ENCODE measurements at places on chromosomes 6 and 20.

- no peak for DNase-seq
Observed at GRCh38 chr6:132814716-132815570, 574 bp downstream of the RPS12 start.

- DNase-seq, result peak; percentile 60
Observed at GRCh38 chr20:23637282-23638221, at the start of gene CST3. Gene CST3 (minus strand): TSS chr20:23637955. CDS start chr20:23637862, 93 bp downstream.

GRCh38 chr20:33444797-33445560 is 1.4 kb upstream of the SNTA1 start:
- DNase-seq, result no peak

DNA sequence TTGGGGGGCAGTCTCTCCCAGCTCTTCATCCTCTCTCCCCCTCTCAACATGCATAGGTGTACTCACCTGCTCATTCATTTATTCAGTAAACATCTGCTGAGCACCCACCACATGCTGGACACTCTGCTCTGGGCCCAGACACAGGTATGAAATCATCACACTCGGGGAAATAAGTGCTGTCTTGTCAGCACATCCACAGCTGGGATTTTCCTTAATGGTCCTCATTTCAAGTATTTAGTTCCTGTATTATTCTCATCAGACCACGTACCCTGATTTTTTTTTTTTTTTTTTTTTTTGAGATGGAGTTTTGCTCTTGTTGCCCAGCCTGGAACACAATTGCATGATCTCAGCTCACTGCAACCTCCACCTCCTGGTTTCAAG is 19.4 kb downstream of the RAB5IF start:
- DNase-seq, result no peak

DNA sequence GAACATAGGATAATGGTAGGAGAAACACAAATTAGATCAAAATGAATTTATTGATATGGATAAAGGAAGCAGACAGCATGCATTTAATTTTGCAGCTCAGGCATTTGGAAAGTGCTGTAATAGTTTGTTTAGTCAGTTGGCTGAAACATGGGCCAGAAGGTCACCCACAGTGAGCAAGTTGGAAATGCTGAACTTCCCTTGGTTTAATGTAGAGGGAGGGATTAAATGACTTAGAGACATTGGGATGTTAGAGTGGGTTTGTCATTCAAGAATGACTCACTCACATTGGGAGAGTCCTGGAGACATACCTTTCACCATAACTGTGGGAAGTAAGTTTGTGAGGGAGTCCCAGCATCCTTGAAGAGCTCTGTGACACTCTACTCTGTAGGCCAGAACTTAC is 231.5 kb upstream of the PLCB4 start:
- DNase-seq, result no peak

DNA sequence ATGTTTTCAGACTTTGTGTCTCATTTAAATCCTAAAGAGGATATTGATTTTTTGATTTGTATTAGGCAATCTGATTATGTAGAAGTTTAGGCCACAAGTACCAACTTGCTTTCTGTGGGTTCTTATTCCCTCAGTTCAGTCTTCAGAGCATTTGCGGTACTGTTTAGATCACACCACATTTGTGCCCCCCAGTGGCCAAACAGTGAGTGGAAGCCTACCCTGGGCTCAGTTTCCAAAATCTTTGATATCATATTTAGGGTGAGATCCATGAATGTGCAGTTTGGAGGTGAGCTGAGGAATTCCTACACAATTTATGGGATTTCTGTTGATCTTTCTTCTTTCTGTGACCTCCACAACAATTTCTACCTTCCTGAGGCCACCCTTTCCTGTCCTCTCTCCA is 92.3 kb upstream of the FUT9 start:
- DNase-seq, result no peak

DNA sequence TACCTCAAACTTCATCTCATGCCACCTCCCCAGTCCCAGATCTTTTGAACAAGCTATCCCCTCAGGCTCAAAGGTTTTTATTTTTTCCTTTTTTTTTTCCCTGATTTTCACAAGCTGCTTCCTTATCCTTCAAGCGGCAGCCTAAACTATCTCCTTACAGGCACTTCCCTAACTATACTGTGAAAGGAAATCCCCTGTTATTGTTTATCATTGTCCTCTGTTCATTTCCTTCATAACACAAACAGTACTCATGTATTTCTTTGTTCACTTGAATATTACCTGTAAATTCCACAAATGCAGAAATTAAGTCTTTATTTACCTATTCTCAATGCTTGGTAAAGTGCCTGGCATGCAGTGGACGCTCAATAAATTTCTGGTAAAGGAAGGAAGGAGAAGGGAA is 48.9 kb downstream of the ME1 start:
- DNase-seq, result no peak

- no peak for DNase-seq
Observed at GRCh38 chr6:5237805-5238204, 22.9 kb downstream of the LYRM4 start.

DNA sequence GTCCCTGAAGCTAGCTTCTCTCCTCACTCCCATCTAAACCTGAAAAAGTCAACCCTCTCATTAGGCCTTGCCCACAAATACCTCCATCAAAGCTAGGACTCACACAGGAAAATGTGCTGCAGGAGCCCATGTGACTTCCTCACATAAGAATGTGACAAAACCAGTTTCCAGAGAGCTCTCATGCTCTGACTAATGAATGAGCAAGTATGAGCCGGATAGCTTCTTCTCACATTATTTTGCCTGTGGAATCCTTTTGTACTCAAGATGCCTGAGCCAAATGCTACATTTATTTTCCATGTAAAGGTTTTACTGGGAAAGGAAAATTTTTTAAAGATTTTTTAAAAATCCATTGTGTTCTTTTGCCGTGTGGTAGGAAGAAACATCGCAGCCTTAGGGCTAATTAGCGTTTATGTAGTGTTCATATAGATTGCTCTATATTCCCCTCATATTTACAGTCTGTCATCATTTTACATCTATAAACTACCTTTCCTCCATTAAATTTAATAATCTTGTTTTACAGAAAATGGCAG is 68.6 kb upstream of the CCN6 start:
- peak; percentile 52 for DNase-seq

DNA sequence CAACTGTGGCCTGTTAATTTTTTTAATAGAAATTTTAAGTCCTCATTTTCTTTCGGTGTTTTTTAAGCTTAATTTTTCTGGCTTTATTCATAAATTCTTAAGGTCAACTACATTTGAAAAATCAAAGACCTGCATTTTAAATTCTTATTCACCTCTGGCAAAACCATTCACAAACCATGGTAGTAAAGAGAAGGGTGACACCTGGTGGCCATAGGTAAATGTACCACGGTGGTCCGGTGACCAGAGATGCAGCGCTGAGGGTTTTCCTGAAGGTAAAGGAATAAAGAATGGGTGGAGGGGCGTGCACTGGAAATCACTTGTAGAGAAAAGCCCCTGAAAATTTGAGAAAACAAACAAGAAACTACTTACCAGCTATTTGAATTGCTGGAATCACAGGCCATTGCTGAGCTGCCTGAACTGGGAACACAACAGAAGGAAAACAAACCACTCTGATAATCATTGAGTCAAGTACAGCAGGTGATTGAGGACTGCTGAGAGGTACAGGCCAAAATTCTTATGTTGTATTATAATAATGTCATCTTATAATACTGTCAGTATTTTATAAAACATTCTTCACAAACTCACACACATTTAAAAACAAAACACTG is 10.1 kb downstream of the HFE start:
- DNase-seq, result peak; percentile 20

- no peak for DNase-seq
Observed at GRCh38 chr6:72972579-72972978, 252.7 kb downstream of the KHDC1L start.

- DNase-seq, result no peak
Observed at GRCh38 chr6:101876431-101876830, 482.9 kb downstream of the GRIK2 start.

DNA sequence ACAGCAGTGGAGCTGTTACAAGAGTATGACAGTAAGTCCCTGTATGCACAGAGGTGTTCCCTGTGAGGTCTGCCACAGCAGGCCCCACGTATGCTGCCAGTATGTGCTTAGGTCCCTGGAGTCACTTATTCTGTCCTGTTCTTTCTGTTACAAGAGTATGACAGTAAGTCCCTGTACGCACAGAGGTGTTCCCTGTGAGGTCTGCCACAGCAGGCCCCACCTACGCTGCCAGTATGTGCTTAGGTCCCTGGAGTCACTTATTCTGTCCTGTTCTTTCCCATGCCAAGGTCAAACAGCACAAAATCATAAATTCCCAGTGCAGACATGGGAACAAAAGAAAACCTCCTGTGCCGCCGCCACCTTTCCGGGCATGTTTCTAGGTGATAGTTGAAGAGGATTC is 192.2 kb downstream of the SASH1 start:
- no peak for DNase-seq

DNA sequence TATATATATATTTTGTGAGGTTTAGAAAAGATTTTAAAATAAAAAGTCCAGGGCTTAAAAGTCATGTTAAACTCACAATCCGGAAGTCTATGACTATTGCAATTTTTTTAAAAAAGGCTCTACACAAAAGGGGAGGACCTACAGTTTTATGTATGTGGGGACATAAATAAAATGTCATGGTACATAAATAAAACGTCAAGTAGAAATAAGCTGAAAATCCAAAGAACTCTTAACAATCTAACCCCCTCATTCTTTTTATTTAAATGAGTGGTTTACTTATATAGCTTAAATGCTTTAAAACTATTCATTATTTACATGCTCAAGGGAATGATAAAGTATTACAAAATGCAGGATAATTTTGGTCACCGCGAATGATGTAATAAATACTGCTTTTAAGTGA is 36.2 kb downstream of the STX7 start:
- no peak for DNase-seq

GRCh38 chr6:14290772-14291330 is 173.3 kb downstream of the CD83 start:
- DNase-seq, result no peak

- DNase-seq, result no peak
Observed at GRCh38 chr6:110550353-110550752, 73.9 kb upstream of the SLC22A16 start.

GRCh38 chr6:89051676-89052075 is 28.9 kb upstream of the PNRC1 start:
- DNase-seq, result no peak

GRCh38 chr20:37364013-37364926 is 18.3 kb downstream of the SRC start:
- DNase-seq, result no peak

DNA sequence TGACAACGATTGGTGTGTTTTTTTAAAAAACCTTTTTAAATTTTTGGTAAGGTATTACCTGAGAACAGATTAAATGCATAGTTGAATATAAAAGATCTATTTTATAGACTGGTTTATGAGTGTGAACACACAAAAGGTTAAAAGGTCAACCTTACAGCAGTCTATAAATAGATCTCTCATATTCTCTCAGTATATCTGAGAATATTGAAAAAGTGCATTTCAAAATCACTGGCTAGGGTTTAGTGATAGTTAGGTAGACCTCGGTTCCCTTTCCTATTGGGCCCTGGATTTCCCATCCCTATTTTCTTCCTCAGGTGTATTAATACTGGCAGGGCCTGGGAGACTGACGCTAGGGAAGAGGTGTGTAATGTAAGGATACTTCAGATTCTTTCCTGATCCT is 723 bp upstream of the ZNF451 start:
- no peak for DNase-seq

- DNase-seq, result no peak
Observed at GRCh38 chr6:22327881-22328280, 31.0 kb upstream of the PRL start.

DNA sequence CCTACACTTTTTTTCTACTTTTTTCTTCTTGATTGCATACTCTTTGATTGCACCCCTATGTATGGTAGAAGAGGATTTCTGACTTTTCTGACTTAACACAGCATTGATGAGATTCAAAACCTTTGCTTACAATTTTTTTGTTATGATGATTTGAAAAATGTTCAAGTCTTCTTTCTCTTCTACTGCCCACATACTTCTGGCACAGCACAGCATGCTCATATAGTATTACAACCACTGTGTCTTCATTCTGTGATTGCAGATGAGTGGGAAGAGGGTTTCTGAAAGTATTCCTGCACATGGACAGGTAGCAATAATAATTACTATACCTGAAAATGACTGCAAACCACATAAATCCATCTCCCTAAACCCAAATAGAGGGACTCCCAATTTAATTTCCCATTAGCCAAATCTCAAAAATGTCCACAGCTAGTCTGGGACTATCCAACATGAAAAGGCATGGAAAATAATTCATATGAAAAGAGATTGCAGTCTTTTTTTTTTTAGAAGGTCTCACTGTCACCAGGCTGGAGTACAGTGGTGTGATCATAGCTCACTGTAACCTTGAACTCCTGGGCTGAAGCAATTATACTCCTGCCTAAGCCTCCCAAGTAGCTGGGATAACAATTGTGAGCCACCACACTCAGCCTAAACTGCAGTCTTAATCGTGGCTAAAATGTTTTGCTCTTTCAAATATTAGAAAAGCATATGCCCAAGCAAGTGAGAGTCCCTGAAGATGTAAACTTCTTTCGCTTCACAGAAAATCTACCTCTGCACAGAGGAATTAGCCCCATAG is 15.9 kb upstream of the TENT5A start:
- no peak for DNase-seq

- DNase-seq, result no peak
Observed at GRCh38 chr20:32451340-32451681, 93.2 kb downstream of the ASXL1 start.

GRCh38 chr6:128532827-128533226 is 12.4 kb upstream of the PTPRK start:
- no peak for DNase-seq

DNA sequence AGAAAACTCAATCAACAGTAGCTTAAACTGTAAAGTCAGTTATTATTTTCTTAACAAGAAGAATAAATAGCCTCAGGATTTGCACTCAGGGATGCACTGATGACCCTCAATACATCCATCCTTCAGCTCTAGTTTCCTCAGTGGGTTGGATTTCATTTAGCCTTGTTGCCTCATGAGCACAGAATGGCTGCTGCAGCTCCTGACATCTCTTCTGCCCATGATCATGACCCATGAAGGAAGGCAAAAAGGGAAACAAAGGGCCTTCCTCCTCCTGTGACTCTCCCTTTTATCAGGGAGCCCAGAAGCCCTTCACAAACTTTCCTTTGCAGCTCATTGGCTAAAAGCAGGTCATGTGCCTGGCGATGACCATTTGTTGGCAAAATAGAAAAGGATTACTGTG is 51.2 kb upstream of the KCNG1 start:
- no peak for DNase-seq

GRCh38 chr6:12911427-12911826 is 194.9 kb downstream of the PHACTR1 start:
- DNase-seq, result no peak

DNA sequence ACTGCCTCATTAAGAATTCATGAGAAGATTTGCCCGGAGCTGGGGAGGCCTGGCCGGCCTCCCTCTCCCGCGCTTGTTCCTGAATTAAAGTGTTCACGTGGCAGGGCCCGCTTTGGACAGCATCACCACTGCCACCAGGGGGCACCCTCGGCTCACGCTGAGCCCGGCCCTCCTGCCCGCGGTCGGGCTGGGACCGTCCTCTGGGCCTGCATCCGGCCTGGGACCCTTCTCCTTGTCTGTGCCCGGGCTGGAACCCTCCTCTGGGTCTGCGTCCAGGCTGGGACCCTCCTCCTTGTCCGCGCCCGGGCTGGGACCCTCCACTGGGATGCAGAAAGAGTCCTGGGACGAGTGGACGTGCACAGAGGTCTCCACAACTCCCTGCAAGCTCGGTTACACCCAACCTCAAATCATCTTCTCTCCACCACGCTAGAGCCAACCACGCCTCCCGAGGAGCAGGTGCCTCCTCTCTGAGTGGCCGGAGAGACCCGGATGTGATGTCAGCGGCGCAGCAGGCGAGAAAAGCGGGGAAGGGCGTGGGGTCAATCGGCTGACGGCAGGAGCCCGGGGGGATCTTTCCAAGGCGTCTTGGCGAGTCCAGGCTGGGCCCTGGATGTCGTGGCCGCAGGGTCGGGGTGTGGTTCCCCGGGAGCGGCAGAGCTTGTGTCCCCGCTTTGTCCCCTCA is 50.9 kb upstream of the DACT2 start:
- DNase-seq, result no peak

Measured in pulmonary artery endothelial cell (primary cell).